ENCODE measurements at places on chromosomes 5 and 9.

GRCh38 chr9:100914266-100914665 lies 114.3 kb upstream of the PLPPR1 start:
- DNase-seq, result no peak

DNA sequence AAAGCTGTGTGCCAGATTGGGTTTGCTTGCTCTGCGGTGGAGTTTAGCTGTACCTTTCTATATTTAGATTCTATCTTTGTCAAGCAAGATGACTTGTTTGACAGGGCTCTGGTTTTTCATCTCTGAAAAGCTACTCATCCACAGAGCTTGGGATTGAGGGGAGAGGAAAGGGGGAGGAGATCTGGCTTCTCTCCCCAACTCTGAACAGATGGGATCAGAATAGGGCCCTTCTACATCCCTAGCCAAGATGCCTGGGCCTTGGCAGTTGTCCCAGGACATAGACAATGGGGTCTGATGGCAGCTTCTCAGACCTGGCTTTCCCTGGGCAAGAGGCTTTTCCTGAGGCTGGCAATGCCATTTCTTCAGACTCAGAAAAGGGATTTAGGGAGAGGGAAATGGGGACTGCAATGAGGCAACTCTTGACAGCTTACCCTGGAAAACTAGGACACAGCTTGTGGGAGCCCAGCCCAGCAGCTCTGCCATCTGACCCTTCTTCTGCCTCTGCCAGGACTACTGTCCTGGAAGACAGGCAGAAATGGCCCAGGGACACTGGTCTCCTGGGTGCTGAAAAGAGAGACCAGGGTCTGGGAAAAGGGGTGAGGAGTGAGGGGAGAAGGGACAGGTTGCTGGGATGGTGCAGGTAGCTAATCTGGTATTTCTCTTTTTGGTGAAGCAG lies 50.2 kb upstream of the ASTN2 start:
- no peak for DNase-seq

- no peak for DNase-seq
Observed at GRCh38 chr5:125269926-125270325, 523.5 kb upstream of the ZNF608 start.

DNA sequence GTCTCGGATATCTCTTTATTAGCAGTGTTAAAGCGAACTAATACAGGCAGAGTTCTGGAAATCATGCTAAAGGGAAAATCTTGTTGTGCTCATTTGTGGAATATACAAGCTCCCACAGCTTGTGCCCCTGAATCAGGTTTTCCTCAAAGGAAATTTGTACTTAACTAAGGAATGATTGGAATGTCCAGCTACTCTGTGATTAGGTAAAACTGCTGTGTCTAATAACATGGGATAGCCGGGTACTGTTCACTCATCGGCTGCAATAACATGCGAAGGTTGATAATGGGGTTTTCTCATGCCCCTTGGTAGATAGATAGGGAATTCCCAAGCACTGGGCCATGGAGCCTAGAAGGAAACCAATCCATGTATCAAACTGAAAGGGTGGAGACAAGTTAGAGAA lies 306.7 kb downstream of the NR2F1-AS1 start:
- DNase-seq, result no peak

GRCh38 chr5:23235246-23235645 lies 272.2 kb upstream of the PRDM9 start:
- no peak for DNase-seq

GRCh38 chr5:94385767-94386166 lies 232.6 kb downstream of the KIAA0825 start:
- no peak for DNase-seq

GRCh38 chr5:158140120-158140731 lies 281.3 kb upstream of the CLINT1 start:
- no peak for DNase-seq

GRCh38 chr9:129881547-129882324 lies 46.5 kb downstream of the USP20 start:
- DNase-seq, result no peak

- DNase-seq, result no peak
Observed at GRCh38 chr5:69084195-69084594, 9.6 kb upstream of the SLC30A5 start.

- no peak for DNase-seq
Observed at GRCh38 chr9:87642330-87643106, 83.4 kb upstream of the CTSL start.

DNA sequence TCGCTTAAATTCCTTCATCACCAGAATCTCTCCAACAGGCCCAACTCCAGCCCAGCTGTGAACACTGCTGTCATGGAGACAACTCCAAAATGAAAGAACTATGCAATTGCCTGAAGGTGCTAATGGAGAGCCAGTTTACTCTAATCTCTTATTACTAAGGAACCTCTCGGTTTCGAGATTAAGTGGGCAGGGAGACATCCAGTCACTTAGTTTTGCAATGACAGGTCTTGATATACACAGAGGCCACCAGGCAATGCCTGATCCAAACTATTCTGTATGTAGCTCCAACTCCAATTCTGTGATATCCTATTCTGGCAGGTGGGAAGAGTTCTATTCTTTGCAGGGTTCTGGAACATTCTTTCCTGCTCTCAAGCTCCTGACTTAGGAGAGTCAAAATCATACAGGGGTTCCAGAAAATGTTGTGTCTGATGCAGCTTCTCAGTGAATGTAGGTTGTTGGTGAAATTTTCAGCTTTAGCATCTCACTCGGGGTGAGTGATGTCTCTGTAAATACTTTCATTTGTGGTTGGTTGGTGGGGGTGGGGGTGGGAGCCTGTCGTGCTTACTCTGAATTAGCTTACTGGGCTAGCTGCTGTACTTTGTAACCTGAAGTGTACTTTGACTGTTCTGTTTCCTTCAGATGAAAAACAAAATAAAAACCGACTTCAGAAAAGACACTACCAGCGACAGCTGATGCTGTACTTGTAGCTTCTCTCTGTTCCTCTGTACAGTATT lies 170.9 kb downstream of the PALM2AKAP2 start:
- DNase-seq, result no peak
